Urinary bladder (tissue), 4 donors: ENCODE measurements at places on chromosomes 5 and 9. TPM values are rescaled to one million over a fixed set of nuclear protein-coding genes. Genes with fewer than 3 reads are reported as not detected.

- no peak for DNase-seq
Measured at GRCh38 chr5:88826646-88827585, 56.1 kb downstream of the MEF2C start.

DNA sequence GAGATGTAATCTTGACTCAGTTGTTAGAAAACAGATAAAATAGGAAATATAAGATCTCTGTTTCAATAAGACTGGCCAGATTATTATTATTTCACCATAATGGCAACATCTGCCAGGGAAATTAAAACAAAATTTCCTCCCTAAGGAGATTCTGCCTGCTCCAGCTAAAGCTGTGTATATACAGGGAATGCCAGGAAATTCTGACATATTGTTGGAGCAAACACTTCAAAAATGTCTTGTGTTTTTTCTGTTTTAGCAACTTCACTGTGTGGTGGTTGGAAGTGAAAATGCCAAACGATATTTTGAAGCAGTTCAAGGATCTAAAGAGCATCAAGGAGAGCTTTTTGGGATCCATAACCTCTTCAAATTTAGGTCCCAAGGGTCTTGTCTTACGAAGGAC lies 90.8 kb downstream of the ERCC6L2 start:
- DNase-seq, result no peak

The FREM1 gene
- 53.2 TPM for total RNA-seq

GRCh38 chr5:119926301-119926700 lies 296.9 kb downstream of the FAM170A start:
- DNase-seq, result no peak

DNA sequence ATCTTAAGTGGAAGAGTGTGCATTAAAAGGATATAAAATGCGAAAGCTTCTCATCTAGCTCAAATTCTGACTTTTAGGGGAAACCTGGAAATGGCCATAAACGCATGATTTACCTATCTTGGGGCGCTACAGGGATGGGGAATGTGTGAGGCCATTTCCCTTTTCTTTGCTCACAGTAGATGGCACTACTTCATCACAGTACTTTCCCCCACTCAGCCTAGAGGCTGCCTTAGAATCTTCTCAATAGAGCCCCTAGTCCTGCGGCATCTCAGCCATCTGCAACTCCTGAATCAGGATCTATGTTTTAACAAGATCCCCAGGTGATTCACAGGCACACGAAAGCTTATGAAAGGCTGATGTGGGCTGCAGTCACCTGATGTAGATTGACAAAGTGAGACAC lies 110.8 kb downstream of the LHFPL2 start:
- no peak for DNase-seq

GRCh38 chr9:112170235-112170634 lies 4.9 kb downstream of the SUSD1 start:
- DNase-seq, result no peak

DNA sequence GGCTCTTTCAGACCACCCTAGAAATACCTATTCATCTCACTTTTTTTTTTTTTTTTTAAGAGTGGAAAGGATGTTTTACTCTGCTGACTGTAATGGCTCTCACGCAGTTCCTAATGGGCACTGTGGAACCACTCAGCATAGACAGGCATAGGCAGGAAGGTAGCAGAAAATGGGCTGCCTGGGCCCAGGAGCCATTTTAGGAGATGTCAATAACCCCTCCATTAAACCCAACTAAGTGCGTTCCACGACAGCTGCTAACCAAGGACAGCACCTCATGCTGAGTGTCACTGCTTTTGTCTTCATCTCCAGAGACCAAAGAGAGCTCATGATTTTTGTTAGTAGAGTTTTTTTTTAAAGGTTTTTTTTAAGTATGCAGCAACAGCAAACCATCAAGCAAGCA lies 15.3 kb downstream of the MAP1B start:
- DNase-seq, result no peak

DNA sequence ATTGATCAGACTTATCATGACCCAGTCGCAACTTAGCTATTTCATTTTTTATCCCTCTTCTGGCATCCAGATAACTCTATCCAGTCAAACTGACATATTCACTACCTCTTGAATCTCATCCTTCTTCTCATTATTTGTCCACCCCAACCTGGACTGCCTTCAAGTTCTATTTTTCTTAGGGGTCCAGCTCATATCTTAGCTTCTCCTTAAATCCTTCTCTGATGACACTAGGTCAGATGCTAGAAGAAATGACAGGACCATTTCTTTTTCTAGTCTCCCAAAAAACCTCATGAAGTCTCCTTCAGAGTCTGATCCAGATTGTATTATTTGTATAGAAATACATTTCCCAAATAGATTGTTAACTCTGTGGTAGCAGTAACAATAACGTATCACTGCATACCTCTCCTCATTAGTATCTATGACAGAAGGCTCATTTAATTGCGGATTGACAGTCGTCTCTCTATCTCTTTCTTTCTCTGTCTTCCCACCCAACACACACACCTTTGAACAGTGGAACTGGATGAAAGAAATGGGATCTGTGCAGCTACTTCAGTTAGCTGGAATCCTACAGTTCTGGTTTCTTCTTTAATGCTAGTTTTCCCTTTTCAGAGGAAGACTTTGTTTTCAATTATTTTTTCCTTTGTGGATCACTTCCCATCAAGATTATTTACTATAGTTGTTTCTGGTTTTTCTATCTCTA lies 33.5 kb downstream of the ALDH1A1 start:
- no peak for DNase-seq

- DNase-seq, result no peak
Measured at GRCh38 chr5:61277781-61278180, 54.3 kb upstream of the ZSWIM6 start.

The BTNL9 gene
- 7.0 TPM for total RNA-seq

The PAPPA gene
- total RNA-seq, result 5.9 TPM

GRCh38 chr9:31573561-31573960 lies 810.9 kb upstream of the ACO1 start:
- no peak for DNase-seq

DNA sequence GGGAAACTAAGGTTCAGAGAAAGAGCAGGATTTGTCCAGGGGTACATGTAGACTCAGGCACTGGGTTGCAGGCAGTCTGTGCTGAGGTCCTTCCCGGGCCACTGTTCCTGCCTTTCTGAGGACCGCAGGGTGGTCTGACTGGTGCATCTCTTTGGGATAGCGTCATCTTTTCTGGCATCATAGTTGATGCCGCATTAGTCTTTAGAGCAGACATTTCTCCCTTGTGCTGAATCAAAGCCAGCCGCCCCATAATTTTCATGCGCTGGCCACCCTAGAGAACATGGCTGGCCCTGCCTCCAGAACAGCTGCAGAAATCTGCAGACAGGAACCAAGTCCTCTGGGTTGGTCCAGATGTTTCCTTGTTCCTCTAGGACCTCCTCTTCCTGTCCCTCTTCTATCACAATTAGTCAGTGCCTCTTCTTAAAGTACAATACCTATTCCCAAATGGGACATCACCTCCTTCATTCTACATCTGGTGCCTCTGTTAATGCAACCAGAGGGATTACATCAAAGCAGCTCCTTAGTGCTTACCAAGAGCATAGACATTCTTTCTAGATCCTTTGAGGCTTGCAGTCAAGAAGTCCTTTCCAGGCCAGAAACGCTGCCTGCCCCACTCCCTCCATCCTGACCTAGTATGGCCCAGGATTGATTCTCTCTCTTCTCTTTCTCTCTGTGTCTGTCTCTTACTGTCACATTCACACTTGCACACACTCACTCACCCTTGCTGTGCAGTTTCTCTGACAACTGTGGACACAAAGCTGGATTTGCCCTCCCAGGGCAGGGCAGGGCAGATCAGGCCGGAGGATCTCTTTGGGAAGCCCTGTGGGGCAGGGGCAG lies 42.0 kb upstream of the ORM1 start:
- DNase-seq, result no peak

The TBC1D13 gene
- total RNA-seq, result 8.2 TPM

The ST6GALNAC4 gene
- total RNA-seq, result 6.8 TPM
